Stromal cell of bone marrow (primary cell): ENCODE measurements at places on chromosomes 2 and 18.

DNA sequence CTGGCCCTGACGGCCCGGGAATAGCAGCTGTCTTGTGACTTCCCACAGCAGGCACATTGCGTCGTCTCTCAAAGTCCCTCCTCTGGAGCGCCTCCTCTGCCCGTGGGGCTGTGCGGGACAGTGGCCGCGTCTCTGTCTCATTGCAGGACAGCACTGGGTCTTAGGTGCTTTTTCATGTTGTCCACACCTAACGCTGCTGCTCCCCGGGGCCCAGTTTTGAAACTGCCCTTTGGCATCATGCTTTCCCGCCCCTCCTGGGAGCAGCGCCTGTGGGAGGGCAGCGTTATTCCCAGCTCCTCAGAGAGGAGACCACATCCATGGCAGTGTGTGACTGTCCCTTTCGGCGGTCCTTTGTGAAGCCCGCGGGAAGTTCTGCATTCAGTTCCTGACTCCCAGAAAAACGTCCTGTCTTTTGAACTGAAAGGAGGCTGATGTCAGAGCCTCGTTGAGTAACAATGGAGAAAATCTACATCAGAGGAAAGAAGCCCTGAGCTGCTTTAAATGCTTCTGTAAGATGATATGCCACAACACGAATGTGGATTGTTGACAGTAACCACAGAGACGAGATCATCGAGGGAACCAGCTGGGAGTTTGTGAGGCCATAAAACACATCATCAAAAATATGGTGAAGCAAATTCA is 226.0 kb downstream of the FAM210A start:
- DNase-seq: peak; percentile 85

GRCh38 chr2:120105360-120105759 is 92.5 kb downstream of the EPB41L5 start:
- DNase-seq: no peak

DNA sequence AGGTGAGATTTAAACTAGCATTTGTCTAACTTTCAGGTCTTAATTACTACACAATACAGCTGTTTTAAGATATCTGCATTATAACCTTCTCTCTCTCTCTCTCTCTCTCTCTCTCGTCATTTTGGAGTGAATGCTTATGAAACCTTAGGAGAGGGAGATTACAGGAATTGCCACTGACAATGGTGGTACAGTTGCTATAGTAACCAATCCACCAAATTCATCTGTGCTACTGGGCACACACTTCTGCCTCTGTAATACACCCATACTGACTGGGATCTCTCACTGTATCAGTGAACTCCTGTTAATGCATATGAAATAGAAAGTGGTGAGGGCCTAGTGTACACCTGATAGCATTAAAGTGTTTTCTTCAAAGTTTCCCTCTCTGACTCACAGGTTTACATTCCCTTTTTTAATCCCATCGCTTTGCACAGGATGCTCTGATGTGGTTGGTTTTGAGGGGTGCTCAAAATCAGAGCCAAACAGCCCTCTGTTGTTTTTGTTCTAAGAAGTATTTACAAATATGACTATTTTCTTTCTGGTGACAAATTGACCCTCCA is 13.1 kb downstream of the KLHL14 start:
- DNase-seq: no peak

- no peak for DNase-seq
Observed at GRCh38 chr2:104595576-104595975, 258.3 kb upstream of the POU3F3 start.
